NCI-H2029 (cell line): ENCODE measurements at places on chromosomes 12 and 14.

DNA sequence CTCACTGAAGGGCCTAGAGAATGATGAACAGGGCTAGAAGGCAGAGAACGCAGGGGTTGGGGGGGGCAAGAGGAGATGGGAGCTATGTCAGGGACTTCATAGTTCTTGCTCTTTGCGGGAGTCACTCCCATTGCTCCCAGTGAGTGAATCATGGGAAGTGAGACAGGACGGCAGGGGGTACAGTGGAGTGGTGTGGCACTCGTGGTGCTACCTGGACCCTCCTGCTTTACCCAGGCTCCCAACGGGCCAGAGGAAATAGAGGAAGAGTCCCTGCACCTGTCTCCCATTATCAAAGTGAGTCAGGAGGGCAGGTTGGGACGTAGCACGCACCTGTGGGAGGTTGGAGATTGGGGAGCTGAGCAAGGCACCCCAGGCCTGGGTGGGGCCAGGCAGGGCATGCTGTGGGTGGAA lies 1.3 kb upstream of the KRT8 start:
- no peak for DNase-seq

DNA sequence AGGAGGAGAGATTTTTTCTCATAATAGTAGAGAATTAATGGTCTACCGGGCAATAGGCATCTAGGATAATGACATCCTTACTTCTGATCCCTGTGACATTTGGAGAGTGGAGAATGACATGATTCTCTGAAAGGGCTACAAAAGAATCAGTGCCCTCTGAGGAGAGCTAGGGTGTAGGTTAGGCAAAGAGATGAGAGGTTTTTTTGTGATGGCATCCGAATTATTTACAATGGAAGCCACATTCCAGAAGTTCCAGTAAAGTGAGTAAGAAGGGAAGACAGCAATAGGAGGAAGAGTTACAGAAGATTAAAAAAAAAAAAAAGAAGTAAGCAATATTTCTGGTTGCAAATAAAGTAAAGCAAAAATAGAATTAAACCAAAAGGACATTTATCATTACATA lies 478.0 kb downstream of the RMST start:
- DNase-seq: no peak

DNA sequence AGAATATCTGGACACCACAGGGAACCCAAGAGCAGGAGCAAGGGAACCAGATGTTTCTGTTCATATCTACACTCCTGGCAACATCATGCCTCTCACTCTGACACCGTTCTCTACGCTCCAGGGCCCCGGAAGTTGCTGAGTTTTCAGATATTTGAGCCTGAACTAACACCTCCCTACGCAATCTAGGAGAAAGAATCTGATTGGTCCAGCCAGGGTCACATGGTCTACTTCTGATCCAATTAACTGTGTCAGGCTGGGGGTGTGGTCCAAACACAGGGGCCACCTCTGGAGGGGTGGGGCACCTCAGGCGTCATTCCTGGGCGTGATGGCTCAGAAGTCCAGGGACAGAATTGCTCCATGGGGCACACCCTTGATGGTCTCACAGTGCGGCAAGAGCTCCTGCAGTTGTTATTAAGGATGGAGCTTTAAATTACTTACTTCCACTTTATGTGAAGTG lies 165.5 kb downstream of the PTPN11 start:
- peak; percentile 56 for DNase-seq

GRCh38 chr12:54958048-54958658 lies 26.4 kb downstream of the TESPA1 start:
- peak; percentile 70 for DNase-seq

DNA sequence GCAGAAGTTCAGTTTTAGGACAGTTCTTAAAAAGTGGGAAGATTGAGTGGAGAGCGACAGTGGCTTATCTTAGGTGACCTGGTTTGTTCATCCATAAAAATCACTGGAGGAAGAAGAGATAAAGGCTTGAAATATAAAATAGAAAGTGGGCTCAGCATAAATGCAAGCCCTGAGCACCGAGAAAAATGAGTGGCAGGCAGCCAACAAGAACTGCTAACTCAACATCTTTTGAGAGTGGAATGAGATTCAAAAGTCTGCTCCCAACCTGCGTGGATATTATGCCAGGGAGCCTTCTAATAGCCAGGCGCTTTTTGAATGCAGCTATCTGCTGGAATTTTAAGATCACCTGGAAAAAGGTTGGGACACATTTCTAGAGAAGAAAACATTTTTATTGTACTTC lies 666.5 kb downstream of the FLRT2 start:
- DNase-seq: no peak

GRCh38 chr14:81276073-81277069 lies 55.6 kb upstream of the GTF2A1 start:
- DNase-seq: no peak

DNA sequence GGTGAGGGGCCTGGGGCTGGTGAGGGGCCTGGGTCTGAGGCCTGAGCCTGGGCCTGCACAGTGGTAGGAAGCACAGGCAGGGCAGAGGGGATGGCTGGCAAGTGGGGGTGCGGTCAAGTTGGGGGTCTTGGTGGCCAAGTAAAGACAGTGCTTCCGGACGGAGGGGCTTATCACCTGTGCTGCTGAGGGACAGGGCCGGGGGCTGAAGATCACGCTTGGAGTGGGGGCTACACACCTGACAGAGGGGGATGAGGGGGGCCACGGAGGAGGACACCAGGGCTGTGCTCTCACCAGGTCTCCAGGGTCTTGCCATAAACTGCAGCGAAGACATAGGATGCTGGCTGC lies 12.2 kb downstream of the TEDC1 start:
- DNase-seq: no peak

GRCh38 chr14:103019826-103020225 lies 37.5 kb downstream of the CDC42BPB start:
- no peak for DNase-seq

DNA sequence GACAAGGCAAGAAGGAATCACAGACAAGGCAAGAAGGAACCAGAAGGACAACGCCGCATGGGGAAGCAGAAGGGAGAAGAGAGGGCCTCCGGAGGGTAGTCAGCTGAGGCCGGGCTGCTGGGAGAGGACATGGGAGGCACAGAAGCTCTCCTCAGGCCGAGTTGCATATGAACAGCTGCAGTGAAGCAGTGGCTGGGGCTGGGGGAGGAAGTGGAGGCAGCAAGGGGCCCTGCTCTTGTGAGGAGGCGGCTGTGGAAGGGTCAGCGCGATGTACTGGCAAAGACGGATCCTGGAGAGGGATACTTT lies 22.0 kb upstream of the TMEM106C start:
- no peak for DNase-seq

GRCh38 chr14:104683653-104684448 lies 5.6 kb upstream of the INF2 start:
- no peak for DNase-seq

- DNase-seq: no peak
Observed at GRCh38 chr12:57739914-57740538, 1.5 kb upstream of the AGAP2 start.

- DNase-seq: peak; percentile 16
Observed at GRCh38 chr14:50985124-50985858, 41.0 kb upstream of the PYGL start.

DNA sequence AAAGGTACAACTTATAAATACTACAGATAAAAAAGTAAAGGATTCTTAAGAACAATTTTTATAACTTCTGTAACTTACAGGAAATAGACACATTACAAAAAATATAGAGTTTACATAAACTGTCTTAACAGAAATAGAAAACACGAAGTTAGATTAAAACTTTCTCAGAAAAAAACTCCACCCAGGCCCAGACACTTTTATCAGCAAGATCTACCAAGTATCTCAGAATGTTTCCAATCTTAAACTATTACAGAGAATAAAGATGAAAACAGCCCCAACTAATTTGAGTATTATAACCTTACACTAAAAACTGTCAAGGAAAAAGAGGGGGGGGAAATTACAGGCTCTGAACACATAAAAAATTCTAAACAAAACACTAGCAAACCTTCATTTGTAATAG lies 8.2 kb downstream of the ZFC3H1 start:
- DNase-seq: no peak

DNA sequence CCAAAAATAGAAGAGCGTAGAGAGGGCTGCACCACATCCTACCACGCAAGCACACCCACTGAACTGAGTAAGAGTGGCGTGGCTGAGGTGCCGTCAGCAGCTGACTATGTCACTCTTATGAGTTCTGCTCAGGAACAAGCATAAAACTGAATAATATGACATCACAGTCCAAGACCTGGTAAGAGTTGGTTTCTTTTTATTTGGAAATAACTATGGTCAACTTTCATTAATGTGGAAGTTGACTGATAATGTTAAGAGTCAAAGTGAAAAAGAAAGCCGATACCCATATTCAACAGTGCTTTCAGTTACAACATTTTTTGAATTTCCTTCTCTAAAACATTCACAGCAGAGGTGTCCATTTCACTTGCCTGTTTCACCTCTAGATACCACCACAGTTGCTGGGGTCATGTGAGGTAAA lies 44.6 kb downstream of the GNS start:
- DNase-seq: no peak

GRCh38 chr12:117596968-117597367 lies 235.5 kb upstream of the NOS1 start:
- DNase-seq: peak; percentile 84

- DNase-seq: no peak
Observed at GRCh38 chr12:124188084-124188483, 106.8 kb upstream of the RFLNA start.

GRCh38 chr12:102197789-102198188 lies at the start of gene PMCH:
PMCH (minus strand) TSS chr12:102197833; CDS start chr12:102197770, 63 bp downstream.
- no peak for DNase-seq

DNA sequence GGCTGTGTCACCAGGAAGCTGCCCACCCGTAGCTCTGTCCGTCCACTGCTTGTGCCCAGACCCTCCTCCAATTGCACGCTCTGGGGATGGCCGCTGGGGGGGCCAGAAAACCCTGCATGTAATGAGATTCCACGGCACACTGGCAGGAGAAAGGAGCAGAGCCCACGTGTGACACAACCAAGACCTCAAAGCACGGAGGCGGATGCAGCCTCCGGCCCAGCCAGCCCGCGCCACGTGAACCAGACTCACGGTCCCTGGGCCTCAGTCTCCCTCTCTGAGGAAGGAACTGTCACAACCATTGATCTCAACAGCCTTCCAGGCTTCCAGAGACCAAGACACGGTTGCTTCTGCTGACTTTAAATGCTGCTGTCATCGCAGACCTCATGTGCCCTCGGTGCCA lies 14.4 kb downstream of the ANHX start:
- DNase-seq: no peak

DNA sequence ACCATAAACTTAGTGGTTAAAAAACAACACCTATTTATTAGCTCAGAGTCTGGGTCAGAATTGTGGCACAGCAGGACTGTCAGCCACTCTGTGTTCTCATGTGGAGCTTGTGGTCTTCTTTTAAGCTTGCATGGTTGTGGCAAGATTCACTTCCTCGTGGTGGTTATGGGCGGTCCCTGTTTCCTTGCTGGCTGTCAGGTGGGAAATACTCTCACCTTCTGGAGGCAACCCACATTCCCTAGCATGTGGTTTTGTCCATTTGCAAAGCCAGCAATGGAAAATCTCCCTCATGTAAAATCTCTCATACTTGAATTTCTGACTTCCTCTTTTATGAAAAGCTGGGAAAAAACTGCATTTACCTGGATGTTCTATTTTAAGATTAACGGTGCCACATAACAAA lies 229.8 kb downstream of the ALX1 start:
- no peak for DNase-seq

DNA sequence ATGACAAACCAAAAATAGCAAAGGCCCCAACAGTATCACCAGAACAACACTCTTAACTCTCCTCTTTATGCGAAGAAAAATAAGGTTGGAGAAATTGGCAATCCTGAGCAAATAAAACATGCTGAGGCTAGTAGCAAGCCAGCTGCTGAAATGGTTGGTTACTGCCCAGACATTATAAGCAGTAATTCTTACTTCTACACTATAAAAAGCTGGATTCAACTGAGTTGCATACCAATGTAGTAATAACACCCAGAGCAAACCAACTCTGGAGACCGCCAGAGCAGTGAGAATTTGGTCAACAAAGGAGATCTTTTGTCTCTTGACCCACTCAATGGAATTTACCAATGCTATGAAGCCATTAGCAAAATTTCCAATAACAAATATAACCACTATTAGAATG lies 628 bp downstream of the TAS2R30 start:
- no peak for DNase-seq

GRCh38 chr12:90987101-90987500 lies 17.7 kb downstream of the EPYC start:
- no peak for DNase-seq

GRCh38 chr14:92382677-92383076 lies 59.7 kb downstream of the SLC24A4 start:
- no peak for DNase-seq

GRCh38 chr12:109020796-109021380 lies at the start of gene SVOP:
SVOP (minus strand) TSS chr12:109021068; CDS start chr12:109020868, 200 bp downstream.
- peak; percentile 77 for DNase-seq

GRCh38 chr14:33964599-33965317 lies 13.9 kb upstream of the EGLN3 start:
- no peak for DNase-seq

GRCh38 chr12:54341378-54342300 lies 16.7 kb downstream of the COPZ1 start:
- DNase-seq: no peak

DNA sequence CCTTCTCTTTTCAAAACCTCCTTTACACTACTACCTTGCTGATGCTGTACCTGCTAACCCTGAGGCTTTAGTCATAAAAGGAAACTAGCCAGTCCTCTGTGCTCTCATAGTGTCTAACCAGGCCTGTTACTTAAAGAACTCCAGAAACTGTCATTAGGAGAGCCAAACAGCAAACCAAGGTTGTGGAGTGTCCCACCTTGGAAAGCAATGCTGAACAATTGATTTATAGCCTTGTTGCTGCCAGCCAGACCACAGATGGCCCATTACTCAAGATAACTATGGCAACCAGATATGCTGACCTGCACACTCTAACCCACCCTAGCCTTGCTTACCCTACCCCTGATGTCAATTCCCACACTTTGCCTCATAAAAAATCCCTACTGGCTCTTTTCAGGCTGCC lies 26.5 kb upstream of the BCAT1 start:
- DNase-seq: no peak

DNA sequence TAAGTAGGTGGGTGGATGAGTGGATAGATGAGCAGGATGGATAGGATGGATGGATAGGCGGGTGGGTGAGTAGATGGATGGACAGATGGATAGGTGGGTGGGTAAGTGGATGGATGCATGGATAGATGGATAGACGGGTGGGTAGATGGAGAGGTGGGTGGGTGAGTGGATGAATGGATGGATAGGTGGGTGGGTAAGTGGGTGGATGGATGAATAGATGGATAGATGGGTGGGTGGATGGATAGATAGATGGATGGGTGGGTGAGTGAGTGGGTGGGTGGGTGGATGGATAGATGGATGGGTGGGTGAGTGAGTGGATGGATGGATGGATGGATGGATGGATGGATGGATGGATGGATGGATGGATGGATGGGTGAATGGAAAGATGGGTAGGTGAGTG lies 221.7 kb upstream of the NOS1 start:
- DNase-seq: no peak

GRCh38 chr14:64676410-64677008 lies 27.7 kb upstream of the PLEKHG3 start:
- no peak for DNase-seq

DNA sequence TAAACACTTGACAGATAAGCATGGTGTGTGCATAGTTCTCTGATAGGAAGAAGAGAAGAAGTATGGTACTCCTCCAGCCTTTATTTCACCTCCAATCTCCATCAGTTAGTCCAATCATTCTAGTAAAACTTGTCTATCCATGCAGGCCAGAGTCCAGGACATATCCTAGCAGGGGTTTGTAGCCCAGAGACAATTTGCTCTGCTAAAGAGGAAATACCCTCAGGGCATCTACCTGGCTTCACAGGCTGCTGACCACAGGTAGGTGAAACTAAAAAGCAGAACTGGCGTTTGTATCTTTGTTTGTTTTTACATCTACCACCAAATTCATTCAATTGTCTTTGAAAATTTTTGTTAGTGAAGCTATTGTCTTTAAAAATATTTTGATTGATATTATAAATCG lies 717.6 kb downstream of the FSCB start:
- DNase-seq: peak; percentile 44
